ENCODE measurements at places on chromosomes 3 and 15. TPM values are rescaled to one million over a fixed set of nuclear protein-coding genes. Genes with fewer than 3 reads are reported as not detected.

GRCh38 chr3:127087441-127087840 is 104.5 kb downstream of the PLXNA1 start:
- no peak overlapping the region for H3K27ac ChIP-seq
- H3K4me1 ChIP-seq = no peaks in the 10 kb centered on the region
- peaks cover 21% of the 10 kb centered on the region for H3K27me3 ChIP-seq
- no peak overlapping the region for H3K4me3 ChIP-seq
- DNase-seq = no peak

DNA sequence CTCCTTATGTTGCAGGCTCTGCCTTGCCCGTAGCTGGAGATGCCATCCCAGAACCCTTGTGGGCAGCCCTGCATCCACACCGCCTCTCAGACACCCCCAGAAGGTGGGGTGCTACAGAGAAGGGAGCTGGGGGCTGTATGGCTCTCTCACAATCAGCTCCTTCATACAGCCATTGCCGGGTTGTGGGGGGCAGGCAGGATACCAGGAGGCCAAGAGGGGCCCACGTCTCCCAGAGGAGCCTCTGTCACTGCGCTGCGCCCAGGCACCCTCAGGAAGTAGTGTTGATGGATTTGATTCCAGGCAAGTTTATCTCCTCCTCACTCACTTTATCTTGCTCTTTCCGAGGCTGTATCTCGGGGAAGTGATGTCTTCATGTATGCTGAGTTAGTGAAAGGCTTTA is 171.6 kb downstream of the CHDH start:
- H3K27ac ChIP-seq = no peak overlapping the region
- no peak overlapping the region for H3K4me3 ChIP-seq
- no peak for DNase-seq
- peaks cover 6% of the 10 kb centered on the region for H3K27me3 ChIP-seq
- H3K36me3 ChIP-seq = no peaks in the 10 kb centered on the region
- peaks cover 28% of the 10 kb centered on the region for H3K4me1 ChIP-seq

DNA sequence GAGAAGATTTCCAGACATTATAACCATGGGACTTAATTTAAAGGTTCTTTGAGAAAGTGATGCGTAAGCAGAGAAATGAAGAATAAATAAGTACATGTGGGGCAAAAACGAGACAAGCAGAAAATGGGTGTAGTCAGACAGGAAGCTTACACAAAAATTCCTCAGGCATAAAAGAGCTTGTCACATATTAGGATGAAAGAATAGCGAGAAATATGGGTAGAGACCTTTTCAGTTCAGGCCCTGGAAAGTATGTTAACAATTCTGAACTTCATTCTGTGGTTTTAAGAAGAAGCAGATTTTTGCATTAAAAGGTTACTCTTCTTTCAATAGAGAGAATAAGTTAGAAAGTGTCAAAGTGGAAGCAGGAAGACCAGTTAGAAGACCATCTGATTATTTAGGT is 352.4 kb downstream of the ROBO1 start:
- no peak overlapping the region for H3K4me3 ChIP-seq
- H3K36me3 ChIP-seq = no peaks in the 10 kb centered on the region
- peaks cover 6% of the 10 kb centered on the region for H3K4me1 ChIP-seq
- H3K27ac ChIP-seq = no peak overlapping the region

DNA sequence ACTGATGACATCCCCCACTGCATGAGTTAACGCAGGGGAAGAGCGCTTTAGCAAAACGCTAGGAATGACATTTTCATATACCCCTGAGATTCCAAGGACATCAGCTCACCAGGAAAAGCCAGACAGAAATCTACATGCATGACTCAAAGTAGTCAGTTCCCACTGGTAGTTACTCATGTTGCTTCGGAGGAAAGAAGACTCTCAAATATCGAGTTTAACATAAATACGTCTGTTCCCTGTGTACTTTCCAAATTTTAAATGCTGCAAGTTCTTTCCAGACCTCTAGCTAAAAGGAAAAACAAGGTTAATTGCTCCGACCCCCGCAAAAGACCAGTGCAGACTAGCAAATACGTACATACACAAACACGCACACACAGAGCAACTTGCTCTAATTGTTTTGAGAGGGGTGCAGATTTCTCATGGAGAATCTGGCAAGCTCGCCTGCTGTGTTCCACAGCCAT is 115.4 kb upstream of the PRICKLE2 start:
- no peaks in the 10 kb centered on the region for H3K27me3 ChIP-seq
- H3K27ac ChIP-seq = peak overlapping the region; percentile 63
- no peak for DNase-seq

GRCh38 chr15:52786436-52787122 is 3.6 kb downstream of the ONECUT1 start:
- H3K4me3 ChIP-seq = no peak overlapping the region
- peaks cover 7% of the 10 kb centered on the region for H3K4me1 ChIP-seq
- DNase-seq = no peak
- no peaks in the 10 kb centered on the region for H3K36me3 ChIP-seq
- peaks cover 97% of the 10 kb centered on the region for H3K27me3 ChIP-seq

The TERC gene
- 11.8 TPM for total RNA-seq

- H3K27me3 ChIP-seq = peaks cover 60% of the 10 kb centered on the region
- no peak overlapping the region for H3K27ac ChIP-seq
- no peak for DNase-seq
- H3K4me1 ChIP-seq = no peaks in the 10 kb centered on the region
- peaks cover 11% of the 10 kb centered on the region for H3K36me3 ChIP-seq
- H3K4me3 ChIP-seq = no peak overlapping the region
Observed at GRCh38 chr15:78626381-78626995, 5.7 kb upstream of the CHRNA3 start.

DNA sequence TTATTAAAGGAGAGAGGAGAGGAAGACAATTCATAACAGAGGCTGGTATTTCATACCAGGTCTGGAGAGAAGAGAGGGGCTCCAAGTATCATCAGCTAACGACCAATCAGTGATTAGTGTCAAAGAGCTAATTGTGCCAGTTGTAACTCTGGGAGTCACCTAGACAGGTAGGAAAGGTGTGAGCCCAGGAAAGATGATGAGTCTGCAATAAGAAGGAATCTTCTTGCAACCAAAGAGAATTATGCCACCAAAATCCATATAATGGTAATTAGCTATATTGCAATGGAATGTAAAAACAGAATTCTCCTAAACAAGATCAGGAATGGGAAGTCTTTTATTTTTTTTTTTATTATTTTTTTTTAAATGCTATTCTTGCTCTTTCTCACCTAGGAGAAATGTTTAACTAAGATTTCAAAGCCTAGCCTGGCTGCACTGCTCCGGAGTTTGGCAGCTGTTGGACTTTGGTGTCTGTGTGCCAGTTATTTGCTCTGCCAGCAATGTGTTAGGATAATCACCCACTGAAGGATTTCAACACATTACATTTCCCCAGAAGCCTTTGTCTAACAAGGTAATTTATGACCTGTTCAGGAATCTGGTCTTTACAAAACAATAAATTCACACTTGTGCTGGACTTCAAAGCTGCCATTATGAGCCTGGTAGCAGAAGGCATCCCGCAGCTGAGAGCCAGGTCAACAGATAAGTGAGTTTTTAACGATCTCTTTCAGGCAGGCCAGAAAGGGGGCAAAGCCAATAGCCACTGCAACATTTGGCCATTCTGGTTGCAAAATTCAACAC is 89.4 kb downstream of the FOXB1 start:
- H3K27ac ChIP-seq = no peak overlapping the region
- H3K36me3 ChIP-seq = no peaks in the 10 kb centered on the region
- H3K4me1 ChIP-seq = peaks cover 27% of the 10 kb centered on the region
- H3K27me3 ChIP-seq = peaks cover 22% of the 10 kb centered on the region

Data from mesothelial cell of epicardium (in vitro differentiated cells).